ENCODE measurements at places on chromosomes 4 and X.

DNA sequence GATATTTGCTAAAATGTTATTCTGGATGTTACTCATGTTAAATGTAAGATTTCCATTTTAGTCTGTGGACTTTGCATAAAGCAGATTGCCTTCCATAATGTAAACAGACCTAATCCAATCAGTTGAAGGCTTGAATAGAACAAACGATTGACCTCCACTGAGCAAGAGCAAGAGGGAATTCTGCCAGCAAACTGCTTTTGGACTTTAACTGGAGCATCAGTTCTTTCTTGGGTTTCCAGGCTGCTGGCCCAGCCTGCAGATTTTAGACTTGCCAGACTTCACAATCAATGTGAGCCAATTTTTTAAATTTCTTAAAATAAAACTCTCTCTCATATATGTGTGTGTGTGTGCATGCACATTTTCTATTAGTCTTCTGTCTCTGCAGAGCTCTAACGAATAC is 1248.8 kb downstream of the ADGRL3 start:
- DNase-seq: no peak

DNA sequence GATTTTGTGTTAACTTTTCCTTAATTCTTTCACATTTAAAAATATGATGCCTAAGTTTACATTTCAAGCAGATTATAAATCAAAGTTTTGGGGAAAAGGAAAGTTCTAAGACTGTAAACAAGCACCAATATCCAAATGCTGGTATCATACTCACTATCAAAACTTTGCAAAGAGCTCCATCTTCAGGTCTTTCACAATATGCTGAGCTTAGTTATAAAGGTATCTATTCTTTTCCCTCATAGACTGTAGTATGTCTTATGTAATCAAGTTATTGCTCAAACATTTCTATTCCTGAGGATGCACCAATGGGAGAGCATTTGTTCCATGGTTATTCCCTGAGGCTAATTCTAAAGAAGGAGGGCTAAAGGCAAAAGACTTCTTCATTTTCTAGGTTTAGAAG is 207.9 kb upstream of the FAM241A start:
- DNase-seq: peak; percentile 63

DNA sequence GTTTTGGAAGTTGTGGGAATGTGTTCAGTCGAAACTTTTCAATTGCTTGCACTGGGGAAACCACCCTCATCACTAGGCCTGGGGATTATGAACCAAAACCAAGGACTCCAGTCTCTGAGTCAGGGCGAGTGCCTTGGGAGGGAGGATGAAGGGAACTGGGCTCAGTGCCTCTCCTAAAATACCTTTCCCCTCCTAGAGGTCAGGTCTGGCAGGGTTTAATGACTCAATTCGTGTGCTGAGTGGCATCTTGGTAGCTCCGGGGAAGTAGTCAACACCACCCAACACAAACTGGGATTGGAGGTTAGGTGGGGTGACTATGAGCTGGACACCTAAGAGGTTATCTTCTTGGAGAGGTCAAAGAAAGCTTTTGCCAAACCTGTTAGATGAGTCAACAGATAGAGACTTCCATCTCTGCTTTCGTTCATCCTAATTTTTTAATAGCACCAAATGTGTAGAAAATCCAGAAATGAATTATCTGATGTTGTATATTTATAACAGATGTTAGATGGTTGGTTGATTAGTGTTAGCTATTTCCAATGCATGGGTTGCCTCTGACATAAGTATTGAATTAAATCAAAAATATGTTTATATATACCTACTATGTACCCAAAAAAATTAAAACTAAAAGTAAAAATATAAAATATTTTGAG is 202.8 kb downstream of the SHROOM3 start:
- DNase-seq: peak; percentile 86

GRCh38 chr4:128880662-128881061 is 71.2 kb downstream of the JADE1 start:
- DNase-seq: no peak

DNA sequence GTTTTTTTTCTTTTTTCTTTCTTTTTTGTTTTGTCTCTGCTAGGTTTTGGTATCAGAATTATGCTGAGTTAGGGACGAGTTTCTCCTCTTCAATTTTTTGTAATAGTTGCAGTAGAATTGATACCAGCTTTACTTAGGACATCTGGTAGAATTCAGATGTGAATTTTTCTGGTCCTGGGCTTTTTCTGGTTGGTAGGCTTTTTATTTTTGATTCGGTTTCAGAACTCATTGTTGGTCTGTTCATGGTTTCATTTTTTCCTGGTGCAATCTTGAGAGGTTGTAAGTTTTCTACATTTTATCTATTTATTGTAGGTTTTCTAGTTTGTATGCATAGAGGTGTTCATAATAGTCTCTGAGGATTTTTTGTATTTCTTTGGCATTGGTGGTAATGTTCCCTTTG is 498.1 kb upstream of the CPEB2 start:
- DNase-seq: no peak

- DNase-seq: peak; percentile 17
Observed at GRCh38 chr4:18366892-18367291, 345.3 kb upstream of the LCORL start.

DNA sequence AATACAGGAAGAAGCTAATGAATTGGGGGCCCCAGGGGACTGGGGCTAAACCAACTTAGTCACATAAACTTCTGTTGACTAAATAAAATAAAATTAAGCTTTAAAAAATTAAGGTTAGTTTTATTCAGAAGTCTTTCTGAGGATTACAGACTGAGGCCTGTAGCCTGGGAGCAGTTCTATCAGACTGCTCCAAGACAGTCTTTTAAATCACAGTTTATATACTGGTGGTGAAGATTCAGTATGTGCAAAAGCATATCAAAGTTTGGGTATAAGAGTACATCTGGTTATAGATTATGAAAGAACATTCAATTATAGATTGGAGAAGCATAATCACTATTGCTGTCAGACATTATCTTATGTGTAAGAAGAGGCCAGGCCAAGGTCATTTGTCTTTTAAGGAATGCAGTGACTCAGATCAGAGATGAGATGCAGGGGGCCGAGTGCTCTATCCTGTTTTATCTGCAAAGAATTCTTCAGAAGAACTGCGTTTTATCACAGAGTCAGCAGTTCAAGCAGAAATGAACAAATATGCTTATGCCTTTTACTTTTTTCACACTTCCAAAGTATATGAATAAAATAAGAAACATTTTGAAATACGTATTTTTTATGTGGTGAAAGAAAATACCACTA is 109.4 kb downstream of the PDHA2 start:
- DNase-seq: no peak

- DNase-seq: peak; percentile 95
Observed at GRCh38 chr4:88027611-88028608, 20.5 kb downstream of the PKD2 start.

GRCh38 chr4:94947681-94948108 is 189.9 kb downstream of the BMPR1B start:
- peak; percentile 46 for DNase-seq

- DNase-seq: no peak
Observed at GRCh38 chrX:2875798-2876399, 47.2 kb downstream of the GYG2 start.

DNA sequence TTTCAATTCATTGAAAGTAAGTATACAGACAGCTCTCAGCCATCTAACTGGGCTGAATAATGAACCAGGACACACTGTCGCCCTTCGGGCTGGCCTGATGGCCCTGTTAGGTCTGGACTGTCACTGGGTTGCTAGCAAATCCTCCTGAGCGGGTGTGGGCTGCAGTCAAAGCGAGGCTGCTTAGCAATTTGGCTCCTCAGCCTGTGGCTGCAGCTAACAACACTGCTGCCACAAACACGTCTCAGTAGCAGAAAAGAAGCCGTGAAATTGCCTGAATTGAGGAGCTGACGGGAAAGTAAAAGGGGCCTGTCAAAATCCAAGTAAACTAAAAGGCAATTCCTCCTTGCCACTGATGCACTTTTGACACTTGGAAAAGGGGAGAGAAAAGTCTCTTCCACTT is 72.8 kb downstream of the SMIM20 start:
- DNase-seq: no peak

GRCh38 chrX:2677764-2678163 is 13.3 kb upstream of the CD99 start:
- DNase-seq: peak; percentile 92

DNA sequence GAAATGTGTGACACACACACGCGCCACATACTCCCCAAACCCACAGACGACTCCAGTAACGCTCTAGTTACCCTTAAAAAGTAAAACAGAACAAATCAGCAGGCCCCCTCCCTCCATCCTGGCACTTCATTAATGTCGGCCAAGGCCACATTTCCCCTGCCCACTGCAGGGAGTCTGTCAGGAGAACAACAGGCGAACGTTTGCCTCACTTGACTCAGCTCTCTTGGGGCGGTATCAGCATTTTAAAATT is 671 bp upstream of the FHIP1A start:
- DNase-seq: no peak

GRCh38 chr4:113513382-113513781 is 248.2 kb downstream of the CAMK2D start:
- DNase-seq: no peak

DNA sequence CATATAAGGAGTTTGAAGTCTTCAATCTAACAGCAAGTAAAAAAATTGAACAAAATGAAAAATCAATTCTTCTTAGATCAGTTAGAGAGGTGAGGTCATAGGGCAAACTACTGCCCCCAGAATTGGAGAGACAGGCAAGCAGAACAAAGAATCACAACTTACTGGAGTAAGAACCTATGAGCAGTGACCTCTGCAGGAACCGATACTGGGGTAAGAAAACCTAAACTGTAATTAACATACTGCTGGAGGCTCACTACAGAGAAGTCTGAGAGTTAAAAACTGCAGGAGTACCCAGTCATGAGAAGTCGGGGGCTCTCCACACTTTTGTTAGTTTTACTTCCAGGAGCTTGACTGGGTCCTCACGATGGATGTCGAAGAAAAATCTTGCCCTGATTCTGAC is 16.0 kb downstream of the CLDN22 start:
- no peak for DNase-seq

GRCh38 chrX:137428766-137429591 is 136.9 kb upstream of the ZIC3 start:
- no peak for DNase-seq

- peak; percentile 20 for DNase-seq
Observed at GRCh38 chrX:31092476-31092875, 20.6 kb upstream of the FTHL17 start.

DNA sequence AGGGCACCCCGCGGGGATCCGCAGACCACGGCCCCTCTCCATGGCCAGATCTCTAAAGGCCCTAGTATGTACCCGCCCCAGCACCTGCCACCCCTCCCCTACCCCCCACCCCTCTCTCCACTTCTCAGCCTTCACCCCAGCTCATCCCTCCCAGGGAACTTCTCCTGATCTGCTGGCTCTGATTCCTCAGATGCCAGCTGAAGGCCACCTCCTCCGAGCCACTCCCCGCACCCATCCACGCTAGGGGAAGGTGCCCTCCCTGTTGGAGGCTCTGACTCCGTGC is 11.9 kb downstream of the PSAPL1 start:
- DNase-seq: no peak

GRCh38 chr4:78691334-78691754 is 84.8 kb upstream of the BMP2K start:
- DNase-seq: no peak

- DNase-seq: no peak
Observed at GRCh38 chrX:13620207-13620606, 32.7 kb upstream of the TCEANC start.

GRCh38 chrX:26032111-26032912 is 105.8 kb upstream of the MAGEB18 start:
- DNase-seq: peak; percentile 67

- DNase-seq: no peak
Observed at GRCh38 chr4:109155682-109156283, 146.7 kb downstream of the COL25A1 start.

DNA sequence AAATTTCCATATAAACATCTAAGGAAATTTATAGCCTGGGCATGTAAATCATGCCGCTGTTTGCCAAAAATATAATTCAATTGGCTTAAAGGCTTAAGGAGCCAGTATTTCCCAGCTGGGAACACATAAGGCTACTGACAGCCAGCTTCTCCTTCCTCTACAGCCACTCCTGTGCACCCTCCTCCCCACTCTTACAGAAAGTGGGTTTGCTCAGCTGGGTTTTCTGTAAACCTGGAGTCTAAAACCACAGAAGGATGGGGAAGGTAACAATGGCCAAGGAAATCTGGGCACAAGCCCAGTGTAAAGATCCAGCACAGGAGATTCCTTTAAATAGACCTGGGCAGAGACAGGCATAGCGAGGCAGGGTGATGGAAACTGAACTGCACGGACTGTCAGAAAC is 18.5 kb downstream of the ACSL1 start:
- DNase-seq: no peak

GRCh38 chr4:151013944-151014343 is 1.1 kb downstream of the LRBA start:
- no peak for DNase-seq

GRCh38 chr4:182886205-182886604 is 31.0 kb downstream of the DCTD start:
- DNase-seq: no peak

DNA sequence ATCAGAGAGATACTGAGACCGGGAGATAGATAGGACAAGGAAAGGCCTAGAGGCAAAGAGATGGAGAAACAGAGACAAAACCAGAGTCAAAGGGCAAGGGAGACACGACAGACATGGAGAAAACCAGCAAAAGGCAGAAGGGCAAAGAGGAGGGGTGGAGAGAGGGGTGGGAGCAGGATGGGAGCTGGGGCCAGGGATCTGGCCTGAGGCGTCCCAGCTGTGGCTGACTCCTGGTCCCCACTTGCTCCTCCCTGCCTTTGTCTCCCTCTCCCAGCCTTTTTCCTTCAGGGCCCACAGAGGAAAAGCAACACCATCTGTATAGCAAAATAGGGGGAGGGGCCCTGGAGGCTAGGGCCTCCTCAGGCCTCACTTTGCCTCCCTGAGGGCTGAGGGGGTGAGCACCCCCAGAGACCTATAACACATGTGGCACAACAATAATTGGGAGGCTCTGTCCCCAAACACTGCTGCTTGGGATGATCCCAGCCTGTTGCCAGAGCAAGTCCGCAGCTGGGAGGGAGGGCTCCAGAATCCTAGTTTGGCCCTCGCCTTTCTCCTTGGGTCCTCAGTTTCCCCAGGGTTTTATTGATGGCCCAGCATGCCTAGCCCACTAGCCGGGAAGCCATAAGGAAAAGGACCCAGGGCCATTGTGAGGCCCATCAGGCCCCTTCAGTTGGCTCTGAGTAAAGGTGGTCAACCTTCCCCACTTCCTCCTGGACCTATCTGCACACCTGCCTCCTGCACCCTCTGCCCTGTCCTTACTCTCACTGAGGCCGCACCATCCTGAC is 96.8 kb downstream of the PJA1 start:
- no peak for DNase-seq

GRCh38 chr4:37732526-37733186 is 46.5 kb upstream of the RELL1 start:
- DNase-seq: no peak

DNA sequence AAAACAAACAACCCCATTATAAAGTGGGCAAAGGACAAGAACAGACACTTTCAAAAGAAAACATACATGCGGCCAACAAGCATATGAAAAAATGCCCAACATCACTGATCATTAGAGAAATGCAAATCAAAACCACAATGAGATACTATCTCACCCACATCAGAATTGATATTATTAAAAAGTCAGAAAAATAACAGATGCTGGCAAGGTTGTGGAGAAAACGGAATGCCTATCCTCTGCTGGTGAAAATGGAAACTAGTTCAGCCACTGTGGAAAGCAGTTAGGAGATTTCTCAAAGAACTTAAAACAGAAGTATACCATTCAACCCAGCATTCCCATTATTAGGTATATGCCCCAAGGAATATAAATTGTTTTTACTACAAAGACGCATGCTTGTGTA is 112.5 kb downstream of the JADE1 start:
- DNase-seq: no peak

GRCh38 chr4:41477181-41477905 is 60.6 kb upstream of the LIMCH1 start:
- DNase-seq: peak; percentile 50
